Stimulated activated CD4-positive, alpha-beta T cell treated with anti-CD3 and anti-CD28 coated beads, Interleukin-2, amount 100 ng/mL, for 48 hours (primary cell): ENCODE measurements at places on chromosomes 5 and 9.

- no peak for DNase-seq
Observed at GRCh38 chr9:93501406-93501805, 48.0 kb upstream of the FAM120AOS start.

DNA sequence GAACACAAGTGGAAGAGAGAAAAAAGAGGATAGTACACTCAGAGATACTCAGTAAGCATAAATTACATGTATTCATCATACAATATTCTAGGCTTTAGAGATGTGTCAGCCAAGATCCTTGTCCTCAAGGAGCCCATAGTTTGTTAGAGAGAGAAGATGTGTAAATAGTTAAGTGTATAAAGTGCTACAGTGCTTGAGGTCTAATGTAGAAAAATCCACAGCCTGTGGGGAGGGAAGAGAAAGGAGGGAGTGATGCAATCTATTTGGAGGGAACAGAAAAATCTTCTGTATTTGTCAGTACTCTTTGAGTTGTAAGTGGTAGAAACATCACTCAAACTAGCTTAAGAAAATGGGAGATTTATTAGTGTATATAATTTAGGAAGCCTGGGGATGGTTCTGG lies 81.9 kb downstream of the PALM2AKAP2 start:
- DNase-seq: no peak

- no peak for DNase-seq
Observed at GRCh38 chr5:307794-308579, 13.5 kb upstream of the AHRR start.

GRCh38 chr5:169583101-169583423 lies 511 bp upstream of the SPDL1 start:
- DNase-seq: no peak

GRCh38 chr9:109349421-109349846 lies 28.6 kb upstream of the EPB41L4B start:
- no peak for DNase-seq

DNA sequence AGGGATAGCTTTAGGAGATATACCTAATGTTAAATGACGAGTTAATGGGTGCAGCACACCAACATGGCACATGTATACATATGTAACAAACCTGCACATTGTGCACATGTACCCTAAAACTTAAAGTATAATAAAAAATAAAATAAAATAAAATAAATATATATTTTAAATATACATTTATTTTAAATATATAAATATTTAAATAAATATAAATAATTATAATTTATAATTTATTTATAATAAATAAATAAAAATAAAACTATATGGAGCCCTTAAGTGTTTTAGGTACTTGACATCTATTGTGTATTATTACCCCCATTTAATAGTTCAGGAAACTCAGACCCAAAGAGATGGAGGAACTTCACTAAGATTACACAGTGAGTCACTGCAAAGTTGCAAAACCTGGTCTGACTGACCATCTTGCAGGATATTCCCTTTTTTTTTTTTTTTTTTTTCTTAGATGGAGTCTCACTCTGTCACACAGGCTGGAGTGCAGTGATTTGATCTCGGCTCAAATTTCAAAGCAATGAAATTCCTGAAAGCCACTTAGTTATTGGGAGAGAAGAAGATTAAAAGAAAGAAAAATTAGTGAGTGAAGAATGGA lies 5.8 kb upstream of the C5orf52 start:
- no peak for DNase-seq
